ENCODE measurements at places on chromosomes 5 and 9. TPM values are rescaled to one million over a fixed set of nuclear protein-coding genes. Genes with fewer than 3 reads are reported as not detected.

DNA sequence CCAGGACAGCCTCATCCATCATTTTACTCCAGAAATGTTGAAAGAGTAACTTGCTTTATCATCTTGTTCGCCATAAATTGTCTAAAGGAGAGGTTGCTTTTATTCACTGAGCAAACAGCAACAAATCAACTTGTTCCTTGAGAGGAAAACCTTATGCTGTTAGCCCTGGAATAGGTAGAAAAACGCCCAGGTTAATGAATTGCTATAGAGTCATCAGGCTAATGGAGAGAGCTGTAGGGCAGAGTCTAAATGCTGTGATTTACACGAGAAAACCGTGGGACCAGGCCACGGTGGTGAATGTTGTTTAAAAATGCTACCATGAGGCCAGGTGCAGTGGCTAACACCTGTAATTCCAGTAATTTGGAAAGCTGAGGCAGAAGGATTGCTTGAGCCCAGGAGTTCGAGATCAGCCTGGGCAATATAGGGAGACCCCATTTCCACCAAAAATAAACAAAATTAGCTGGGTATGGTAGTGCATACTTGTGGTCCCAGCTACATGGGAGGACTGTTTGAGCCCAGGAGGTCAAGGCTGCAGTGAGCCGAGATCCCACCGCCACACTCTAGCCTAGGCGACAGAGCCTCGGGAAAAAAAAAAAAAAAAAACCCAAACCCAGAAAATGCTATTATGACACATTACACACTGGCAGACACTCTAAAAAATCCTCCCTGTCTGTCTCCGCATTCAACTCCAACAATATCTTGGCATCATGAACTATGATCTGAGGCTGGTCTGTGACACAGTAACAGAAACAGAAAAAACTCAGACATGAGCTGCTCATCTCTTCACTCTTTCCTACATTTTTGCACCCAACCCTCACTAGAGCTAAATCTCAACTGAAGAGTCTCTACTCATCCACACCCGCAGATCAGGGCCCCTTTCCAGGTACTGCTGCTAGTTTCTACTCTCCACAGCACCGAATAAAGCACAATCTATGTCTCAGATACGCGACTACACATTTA is 118.6 kb upstream of the RETREG1 start:
- H3K27ac ChIP-seq, result peak overlapping the region; percentile 99
- peaks cover 70% of the 10 kb centered on the region for H3K4me1 ChIP-seq
- peaks cover 33% of the 10 kb centered on the region for H3K36me3 ChIP-seq
- H3K27me3 ChIP-seq, result no peaks in the 10 kb centered on the region
- peak overlapping the region; percentile 80 for H3K4me3 ChIP-seq

DNA sequence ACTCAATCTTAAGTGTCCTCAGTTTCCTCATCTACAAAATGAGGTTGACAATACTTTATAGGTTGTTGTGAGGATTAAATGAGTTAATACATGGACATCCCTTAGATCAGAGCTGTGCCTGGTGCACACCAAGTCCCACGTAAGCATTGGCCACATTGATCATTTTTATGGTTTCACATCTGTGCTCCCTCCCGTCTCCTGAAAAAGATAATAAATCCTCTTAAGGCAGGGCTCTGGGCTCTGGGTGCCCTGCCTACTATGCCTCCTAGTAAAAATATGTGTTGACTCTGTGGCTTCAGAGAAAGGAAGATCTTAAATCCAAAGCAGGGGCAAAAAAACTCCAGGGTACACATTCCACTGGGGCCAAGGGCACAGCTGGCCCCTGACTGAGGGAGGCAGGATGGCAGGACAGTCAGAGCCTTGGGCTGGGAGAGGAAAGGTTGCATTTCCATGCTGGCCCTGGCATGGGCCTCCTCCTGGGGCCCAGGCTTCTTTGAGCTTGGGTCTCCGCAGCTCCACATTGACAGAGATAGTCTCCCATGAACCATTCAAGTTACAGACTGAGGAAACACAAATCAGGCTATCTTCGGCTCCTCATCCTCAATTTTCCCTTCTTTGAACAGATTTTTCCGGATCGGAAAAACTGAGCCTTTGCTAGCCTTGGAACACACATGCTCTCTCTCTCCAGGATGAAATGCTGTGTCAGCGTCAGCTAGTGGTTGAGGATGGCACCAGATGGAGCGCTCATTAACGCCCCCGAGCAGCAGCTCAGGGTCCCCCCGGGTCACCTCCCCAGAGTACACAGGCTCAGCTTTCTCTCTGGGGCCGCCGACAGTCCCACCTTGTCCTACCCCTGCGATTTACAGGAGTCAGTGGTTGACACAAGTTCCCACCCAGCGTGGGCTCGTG is 22.4 kb upstream of the KIF12 start:
- DNase-seq, result no peak
- peaks cover 24% of the 10 kb centered on the region for H3K27me3 ChIP-seq
- no peak overlapping the region for H3K27ac ChIP-seq
- H3K4me3 ChIP-seq, result no peak overlapping the region
- peaks cover 12% of the 10 kb centered on the region for H3K4me1 ChIP-seq
- no peaks in the 10 kb centered on the region for H3K36me3 ChIP-seq

DNA sequence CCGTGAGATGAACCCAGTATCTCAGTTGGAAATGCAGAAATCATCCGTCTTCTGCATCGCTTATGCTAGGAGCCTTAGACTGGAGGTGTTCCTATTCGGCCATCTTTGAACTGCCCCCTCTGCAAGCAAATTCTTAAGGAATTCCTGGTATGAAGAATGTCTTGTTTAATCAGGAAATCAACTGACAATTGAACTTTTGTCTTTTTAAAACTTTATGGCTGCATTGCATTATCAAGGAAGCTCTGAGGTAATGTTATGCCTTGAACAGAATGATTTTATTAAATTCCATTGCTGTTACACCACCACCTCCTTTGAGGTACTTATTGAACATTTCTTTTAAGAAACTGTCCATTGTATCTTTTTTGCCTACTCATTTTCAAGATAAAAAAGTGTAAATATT is 1915.7 kb upstream of the CDH9 start:
- peaks cover 18% of the 10 kb centered on the region for H3K36me3 ChIP-seq
- DNase-seq, result no peak
- no peak overlapping the region for H3K27ac ChIP-seq
- H3K4me1 ChIP-seq, result 0 out of 2 replicates have a peak, but pooled peaks cover 2% of the 10 kb centered on the region

GRCh38 chr5:173547579-173547978 is 68.9 kb downstream of the BOD1 start:
- no peak overlapping the region for H3K27ac ChIP-seq
- H3K27me3 ChIP-seq, result no peaks in the 10 kb centered on the region
- no peaks in the 10 kb centered on the region for H3K4me1 ChIP-seq
- no peak overlapping the region for H3K4me3 ChIP-seq
- no peaks in the 10 kb centered on the region for H3K36me3 ChIP-seq

- DNase-seq, result no peak
- no peaks in the 10 kb centered on the region for H3K27me3 ChIP-seq
- no peaks in the 10 kb centered on the region for H3K36me3 ChIP-seq
- no peak overlapping the region for H3K4me3 ChIP-seq
- no peak overlapping the region for H3K27ac ChIP-seq
Measured at GRCh38 chr9:97593960-97594359, 39.2 kb downstream of the TSTD2 start.

- no peak overlapping the region for H3K4me3 ChIP-seq
- no peak for DNase-seq
- no peak overlapping the region for H3K27ac ChIP-seq
- no peaks in the 10 kb centered on the region for H3K27me3 ChIP-seq
- H3K4me1 ChIP-seq, result peaks cover 46% of the 10 kb centered on the region
Measured at GRCh38 chr9:36832164-36832795, 201.8 kb downstream of the PAX5 start.

DNA sequence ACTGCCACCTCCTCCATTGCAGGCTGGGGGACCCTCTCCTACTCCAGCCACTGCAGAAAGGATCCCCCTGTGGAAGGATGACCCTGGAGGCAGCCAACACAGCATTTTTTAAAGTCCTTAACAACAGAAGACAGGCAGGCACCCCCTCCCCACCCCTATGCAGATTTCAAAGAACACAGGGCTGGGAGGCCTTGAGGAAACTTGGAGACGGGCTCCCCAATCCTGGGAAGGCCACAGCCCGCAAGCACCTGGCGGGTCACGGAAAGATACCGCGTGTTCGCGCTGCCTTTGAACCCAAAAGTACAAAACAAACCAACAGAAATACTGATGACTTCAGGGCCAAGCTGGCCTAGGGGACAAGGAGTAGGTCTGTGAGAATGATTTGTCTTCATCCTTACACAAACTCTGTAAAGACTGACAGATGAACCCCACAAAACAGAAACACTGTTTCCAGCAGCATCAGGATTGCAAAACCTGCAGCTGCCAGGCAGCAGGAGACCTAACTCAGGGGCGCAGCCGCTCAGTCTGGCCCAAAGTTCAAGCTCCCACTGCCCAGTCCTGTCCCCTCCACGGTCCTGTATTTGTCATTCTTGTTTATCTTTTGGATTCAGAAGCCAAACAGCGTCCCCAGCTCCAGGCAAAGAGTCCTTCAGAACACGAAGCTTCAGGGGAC is 13.8 kb downstream of the VAV2 start:
- no peak overlapping the region for H3K27ac ChIP-seq
- H3K4me1 ChIP-seq, result peaks cover 16% of the 10 kb centered on the region
- H3K36me3 ChIP-seq, result no peaks in the 10 kb centered on the region
- no peaks in the 10 kb centered on the region for H3K27me3 ChIP-seq

GRCh38 chr5:169094586-169095409 is 206.1 kb downstream of the SLIT3 start:
- DNase-seq, result no peak
- no peak overlapping the region for H3K27ac ChIP-seq
- peaks cover 14% of the 10 kb centered on the region for H3K36me3 ChIP-seq
- no peak overlapping the region for H3K4me3 ChIP-seq
- peaks cover 17% of the 10 kb centered on the region for H3K4me1 ChIP-seq

GRCh38 chr5:107289030-107289714 is 381.6 kb downstream of the EFNA5 start:
- H3K4me1 ChIP-seq, result 0 out of 2 replicates have a peak, but pooled peaks cover 4% of the 10 kb centered on the region
- no peak overlapping the region for H3K27ac ChIP-seq
- DNase-seq, result no peak
- H3K27me3 ChIP-seq, result no peaks in the 10 kb centered on the region

- peak overlapping the region; percentile 77 for H3K4me3 ChIP-seq
- H3K4me1 ChIP-seq, result peaks cover 9% of the 10 kb centered on the region
- peak overlapping the region; percentile 69 for H3K27ac ChIP-seq
- H3K36me3 ChIP-seq, result peaks cover 26% of the 10 kb centered on the region
- no peaks in the 10 kb centered on the region for H3K27me3 ChIP-seq
Measured at GRCh38 chr9:129822898-129823541, 916 bp downstream of the TOR1A start.

GRCh38 chr9:503326-503725 is 288.7 kb downstream of the DOCK8 start:
- no peaks in the 10 kb centered on the region for H3K36me3 ChIP-seq
- no peak for DNase-seq
- peak overlapping the region; percentile 79 for H3K4me3 ChIP-seq
- peaks cover 19% of the 10 kb centered on the region for H3K4me1 ChIP-seq

DNA sequence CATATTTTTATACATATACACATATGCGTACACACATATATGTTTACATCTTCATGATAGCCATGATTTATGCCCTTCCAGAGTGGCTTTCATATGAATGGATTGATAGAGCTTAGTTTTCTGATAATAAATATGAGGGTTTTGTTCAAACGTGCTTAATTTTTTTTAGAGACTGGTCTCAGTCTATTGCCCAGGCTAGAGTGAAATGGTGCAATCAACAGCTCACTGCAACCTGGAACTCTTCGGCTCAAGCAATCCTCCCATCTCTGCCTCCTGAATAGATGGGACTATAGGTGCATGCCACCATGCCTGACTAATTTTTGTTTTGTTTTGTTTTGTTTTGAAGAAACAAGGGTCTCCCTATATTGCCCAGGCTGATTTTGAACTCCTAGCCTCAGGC is 48.6 kb upstream of the ZSWIM6 start:
- H3K27me3 ChIP-seq, result no peaks in the 10 kb centered on the region
- no peaks in the 10 kb centered on the region for H3K36me3 ChIP-seq
- no peak overlapping the region for H3K4me3 ChIP-seq
- no peak overlapping the region for H3K27ac ChIP-seq
- peaks cover 7% of the 10 kb centered on the region for H3K4me1 ChIP-seq

DNA sequence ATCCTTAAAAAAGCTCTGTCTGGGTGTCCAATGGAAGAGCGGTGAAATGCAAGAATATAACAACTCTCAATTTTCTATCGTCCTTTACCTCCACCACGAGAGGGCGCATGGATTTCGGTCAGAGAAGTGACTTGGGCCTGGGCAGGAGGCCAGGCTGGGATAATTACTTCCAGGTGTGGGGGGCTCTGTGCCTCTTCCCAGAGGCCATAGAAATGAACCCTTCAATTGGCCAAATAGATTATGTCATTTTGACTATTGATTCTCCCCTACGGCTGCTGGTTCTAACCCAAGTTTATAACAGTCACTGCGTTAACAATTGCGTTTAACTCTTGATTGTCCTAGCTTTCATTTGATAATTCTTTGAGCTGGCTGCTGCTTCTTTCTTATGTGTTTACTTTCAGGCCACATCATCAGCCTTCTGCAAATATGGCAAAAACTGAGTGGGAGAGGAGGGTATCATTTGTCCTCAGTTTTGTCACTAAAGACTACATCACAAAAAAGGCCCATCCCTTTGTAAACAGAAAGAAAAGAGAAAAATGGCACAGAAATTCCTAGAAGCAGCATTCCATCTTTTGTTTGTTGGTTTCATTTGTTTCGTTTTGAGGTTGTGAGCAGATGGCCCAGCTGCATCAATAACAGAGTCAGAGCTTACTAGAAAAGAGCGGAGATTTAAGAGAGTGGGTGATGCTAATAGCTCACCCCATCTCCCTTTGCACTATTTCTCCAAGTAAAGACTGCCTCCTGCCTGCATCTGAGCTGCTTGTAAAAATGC is 45.4 kb upstream of the ZFR start:
- H3K36me3 ChIP-seq, result no peaks in the 10 kb centered on the region
- H3K4me1 ChIP-seq, result peaks cover 5% of the 10 kb centered on the region
- DNase-seq, result peak; percentile 76

Gene SPAG8
- total RNA-seq, result 0.50 TPM

Gene LCN1
- total RNA-seq, result not detected

Gene CER1
- total RNA-seq, result 4.1 TPM

Gene TRUB2
- total RNA-seq, result 33.2 TPM
